Suppressor macrophage (primary cell): ENCODE measurements at places on chromosomes 6 and 20.

DNA sequence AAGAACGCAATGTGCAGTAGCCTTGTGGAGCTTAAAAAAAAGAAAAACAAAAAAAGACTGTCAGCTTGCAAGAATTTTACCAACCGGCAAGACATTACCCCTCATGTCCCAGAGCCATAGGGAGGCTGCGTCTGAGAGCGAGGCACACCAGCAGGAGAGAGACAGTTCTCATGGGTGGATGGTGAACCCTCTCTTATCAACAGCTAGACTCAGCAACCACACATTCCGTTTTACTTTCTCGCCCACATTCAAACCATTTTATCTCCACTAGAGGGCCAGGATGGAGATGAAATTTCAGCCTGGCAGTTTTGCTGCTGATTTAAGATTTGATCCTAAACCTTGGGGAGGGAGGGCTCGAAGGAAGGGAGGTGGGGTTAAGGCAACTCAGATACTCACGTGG is 247.0 kb downstream of the ATXN1 start:
- DNase-seq = peak; percentile 48

DNA sequence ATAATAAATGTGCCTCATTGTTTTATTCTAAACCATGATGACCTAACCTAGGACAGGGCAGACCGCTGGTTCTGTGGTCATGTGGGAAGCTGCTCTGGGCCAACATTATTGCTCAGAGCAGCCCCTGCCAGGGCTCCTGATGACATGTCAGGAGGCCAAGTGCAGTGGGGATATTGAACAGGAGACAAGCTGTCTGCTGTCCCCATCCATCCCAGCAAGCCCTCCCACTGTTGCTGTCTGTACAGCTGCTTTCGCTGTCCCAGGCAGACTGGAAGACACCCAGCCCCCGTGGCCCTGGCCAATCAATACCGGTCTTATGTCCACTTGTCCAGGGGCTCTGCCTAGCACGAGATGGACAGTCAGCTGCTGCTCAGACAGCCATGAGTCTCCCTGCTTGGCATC is 43.2 kb upstream of the FNDC1 start:
- peak; percentile 54 for DNase-seq

GRCh38 chr20:46273717-46274116 is 34.6 kb downstream of the CDH22 start:
- no peak for DNase-seq

DNA sequence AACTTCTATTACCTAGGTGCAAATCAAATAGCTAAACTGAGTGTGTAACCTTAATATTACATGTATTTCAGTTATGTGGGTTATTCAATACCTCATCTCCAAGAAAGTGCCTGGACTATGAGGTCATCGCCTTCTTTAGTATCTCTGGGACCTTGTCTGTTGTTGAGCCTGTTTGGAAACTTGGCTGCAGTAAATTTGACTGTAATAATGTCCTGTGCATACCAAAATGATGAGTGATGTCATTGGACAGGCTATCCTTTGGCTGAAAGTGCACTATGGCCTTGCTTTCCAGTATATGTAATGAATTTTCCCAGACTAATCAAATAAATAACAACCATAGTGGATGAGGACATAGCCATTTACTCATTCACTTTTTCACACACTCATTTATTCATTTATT is 455.1 kb downstream of the ADGRB3 start:
- DNase-seq = no peak
